GM23338 (cell line): ENCODE measurements at places on chromosomes 7 and 10. TPM values are rescaled to one million over a fixed set of nuclear protein-coding genes. Genes with fewer than 3 reads are reported as not detected.

The NKX2-3 gene
- not detected in 2 replicates for total RNA-seq

The IGF2BP3 gene
- 183 and 209 TPM in 2 replicates for total RNA-seq

The SMARCD3 gene
- total RNA-seq: 2.2 and 3.3 TPM in 2 replicates

The PPP1R3A gene
- 0.28 TPM in 1 of 2 replicates, not detected in the other for total RNA-seq

The ZNF365 gene
- total RNA-seq: 0.35 and 0.59 TPM in 2 replicates

The TMEM213 gene
- 0.08 TPM in 1 of 2 replicates, not detected in the other for total RNA-seq

The SPDYE6 gene
- total RNA-seq: not detected in 2 replicates

The TAS2R16 gene
- not detected in 2 replicates for total RNA-seq

The LIPN gene
- total RNA-seq: not detected in 2 replicates
